ENCODE measurements at places on chromosomes 1 and 21.

DNA sequence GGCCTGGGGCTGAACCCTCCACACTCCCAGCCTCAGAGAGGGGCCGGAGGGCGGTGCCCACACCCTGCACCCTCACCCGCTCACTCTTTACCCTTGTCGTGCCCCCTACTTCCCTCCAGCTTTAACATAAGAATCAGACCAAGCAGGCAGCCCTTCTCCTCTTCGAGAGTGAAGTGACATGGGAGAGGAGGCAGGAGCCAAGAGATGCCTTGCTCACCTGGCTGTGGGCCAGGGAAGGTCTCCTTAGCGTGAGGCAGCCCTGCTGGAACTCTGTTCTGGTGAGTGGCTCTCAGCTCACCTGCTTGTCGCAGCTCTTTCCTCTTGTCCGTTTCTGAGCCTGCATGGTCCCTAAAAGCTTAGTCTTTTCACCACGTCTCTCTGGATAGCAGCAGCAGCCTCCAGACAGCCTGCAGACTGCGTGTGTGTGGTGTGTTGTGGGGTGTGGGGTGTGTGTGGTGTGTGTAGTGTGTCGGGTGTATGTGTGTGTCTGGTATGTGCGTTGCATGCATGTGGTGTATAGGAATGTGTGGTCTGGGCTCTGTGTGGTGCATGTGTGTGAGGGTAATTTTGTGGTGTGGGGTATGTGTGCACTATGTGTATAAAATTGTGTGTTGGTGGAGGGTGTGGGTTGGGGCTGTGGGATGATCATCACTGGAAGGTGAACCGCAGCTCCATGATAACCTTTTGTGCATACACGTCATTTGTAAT, 86.7 kb downstream of the CCDC185 start:
- DNase-seq = no peak

DNA sequence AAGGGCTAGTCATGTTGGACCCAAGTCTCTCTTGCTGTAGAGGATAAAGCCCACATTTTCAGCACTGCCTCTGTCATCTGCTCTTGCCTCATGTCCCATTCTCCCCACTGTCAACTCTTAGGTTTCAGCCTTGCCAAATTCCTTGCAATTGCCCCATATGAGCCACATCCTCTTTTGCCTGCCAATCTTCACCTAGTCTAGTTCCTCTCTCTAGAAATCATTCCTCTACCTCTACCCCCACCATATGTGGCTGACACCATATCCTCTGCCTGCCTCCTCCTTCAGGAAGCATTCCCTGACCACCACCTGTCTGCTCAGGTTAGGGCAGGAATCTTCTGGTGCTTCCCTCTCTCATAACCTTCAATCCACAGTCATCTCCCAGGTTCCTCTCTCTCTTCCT, 38.2 kb downstream of the SLC9A1 start:
- DNase-seq = peak; percentile 85

DNA sequence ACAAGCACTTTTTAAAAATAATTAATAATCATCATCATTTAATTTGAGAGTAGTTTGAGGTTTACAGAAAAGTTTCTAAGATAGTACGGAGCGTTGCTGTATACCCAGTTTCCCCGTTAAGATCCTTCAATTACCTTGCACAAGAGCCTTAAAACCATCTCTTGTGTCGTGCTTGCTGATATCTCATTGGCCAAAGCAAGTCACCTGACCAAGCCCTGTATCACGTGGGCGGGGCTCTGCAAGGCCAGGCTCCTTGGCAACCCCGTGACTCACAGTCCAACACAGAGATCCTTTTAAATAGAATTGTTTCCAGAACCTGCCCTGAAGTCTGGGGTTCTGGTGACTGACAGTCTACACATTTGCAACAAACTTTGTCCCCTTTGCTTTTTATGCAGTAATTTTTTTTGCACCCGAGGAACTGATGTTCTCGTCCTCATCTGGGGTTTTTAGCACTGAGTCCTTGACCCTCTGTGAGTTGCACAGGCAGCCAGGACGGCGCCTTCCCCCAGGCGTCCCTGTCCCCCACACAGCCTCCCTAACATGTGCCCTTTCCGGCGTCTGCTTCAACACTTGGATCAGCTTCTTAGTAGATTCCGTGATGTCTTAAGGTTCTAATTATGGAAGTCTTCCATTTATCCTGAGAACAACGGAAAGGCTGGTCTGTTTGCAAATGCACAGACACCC, 183.3 kb upstream of the TMEM51 start:
- DNase-seq = peak; percentile 68

DNA sequence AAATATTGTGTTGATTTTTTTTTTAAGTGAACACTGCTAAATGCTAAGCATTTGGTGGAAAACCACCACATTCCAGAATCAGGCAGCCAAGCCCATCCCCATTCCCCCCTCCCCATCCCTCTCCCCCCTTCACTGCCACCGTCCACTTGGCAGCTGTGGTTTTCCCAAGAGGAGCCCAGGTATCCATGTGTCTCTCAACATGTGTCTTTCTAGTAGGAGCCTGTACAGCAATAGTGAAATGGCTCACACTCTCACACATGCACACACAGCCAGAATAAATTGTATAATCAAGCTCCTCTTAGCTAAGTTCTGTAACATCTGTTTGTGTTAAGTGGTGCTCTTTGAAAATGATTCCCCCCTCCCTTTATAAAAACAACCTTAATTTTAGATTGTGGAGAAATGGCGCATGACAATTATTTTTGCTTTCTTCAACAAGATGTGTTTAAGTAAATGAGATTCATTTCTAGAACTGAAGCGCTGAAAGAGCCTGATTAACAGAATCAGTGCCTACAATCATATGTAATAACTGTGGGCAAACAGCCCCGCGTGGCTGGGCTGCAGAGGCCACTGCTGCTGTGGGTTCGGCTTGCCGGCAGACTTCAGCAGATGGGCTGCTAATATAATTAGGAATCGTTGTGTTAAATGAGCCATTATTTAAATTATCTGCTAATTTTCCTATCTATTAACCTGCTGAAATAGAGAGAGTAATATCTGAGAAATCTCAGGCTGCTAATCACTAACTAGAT, 43.3 kb downstream of the BACE2 start:
- DNase-seq = no peak

GRCh38 chr1:32706491-32706890, 3.9 kb upstream of the SYNC start:
- DNase-seq = no peak

- no peak for DNase-seq
These were observed 671.3 kb downstream of the MRPL39 start for GRCh38 chr21:24935991-24936390.

- no peak for DNase-seq
These were observed 25.2 kb upstream of the ACTL8 start for GRCh38 chr1:17729909-17730308.

DNA sequence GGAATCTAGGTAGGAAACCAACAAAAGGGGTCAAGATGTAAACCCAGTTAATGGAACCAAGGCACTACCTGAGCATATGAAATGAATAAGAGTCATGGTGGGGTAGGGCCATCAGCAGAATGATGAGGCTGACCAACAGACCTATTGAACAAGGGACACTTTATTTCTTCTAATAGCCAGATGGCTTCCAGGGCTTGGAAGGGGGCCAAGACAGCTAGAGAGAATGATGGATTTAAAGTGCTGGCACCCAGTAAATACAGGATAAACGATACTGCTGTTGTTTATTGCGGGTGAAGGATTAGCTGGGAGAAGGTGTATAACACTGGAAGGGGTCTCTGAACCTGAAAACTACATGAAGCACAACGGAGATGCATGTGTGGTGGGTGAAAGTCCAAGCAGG, 15.6 kb downstream of the DDAH1 start:
- no peak for DNase-seq

Measured in suppressor macrophage (primary cell).